ENCODE measurements at places on chromosomes 5 and 9. TPM values are rescaled to one million over a fixed set of nuclear protein-coding genes. Genes with fewer than 3 reads are reported as not detected.

RUSC2 gene
- total RNA-seq, result 8.3 TPM

- no peak for DNase-seq
- H3K4me3 ChIP-seq, result no peak overlapping the region
- no peak overlapping the region for H3K27ac ChIP-seq
- no peaks in the 10 kb centered on the region for H3K4me1 ChIP-seq
- peaks cover 8% of the 10 kb centered on the region for H3K36me3 ChIP-seq
Measured at GRCh38 chr9:36793277-36793676, 220.6 kb downstream of the MELK start.

- no peaks in the 10 kb centered on the region for H3K36me3 ChIP-seq
- H3K27me3 ChIP-seq, result no peaks in the 10 kb centered on the region
- DNase-seq, result no peak
- H3K27ac ChIP-seq, result no peak overlapping the region
- H3K4me1 ChIP-seq, result no peaks in the 10 kb centered on the region
- H3K4me3 ChIP-seq, result no peak overlapping the region
Measured at GRCh38 chr5:57845025-57845424, 362.4 kb upstream of the ACTBL2 start.

DNA sequence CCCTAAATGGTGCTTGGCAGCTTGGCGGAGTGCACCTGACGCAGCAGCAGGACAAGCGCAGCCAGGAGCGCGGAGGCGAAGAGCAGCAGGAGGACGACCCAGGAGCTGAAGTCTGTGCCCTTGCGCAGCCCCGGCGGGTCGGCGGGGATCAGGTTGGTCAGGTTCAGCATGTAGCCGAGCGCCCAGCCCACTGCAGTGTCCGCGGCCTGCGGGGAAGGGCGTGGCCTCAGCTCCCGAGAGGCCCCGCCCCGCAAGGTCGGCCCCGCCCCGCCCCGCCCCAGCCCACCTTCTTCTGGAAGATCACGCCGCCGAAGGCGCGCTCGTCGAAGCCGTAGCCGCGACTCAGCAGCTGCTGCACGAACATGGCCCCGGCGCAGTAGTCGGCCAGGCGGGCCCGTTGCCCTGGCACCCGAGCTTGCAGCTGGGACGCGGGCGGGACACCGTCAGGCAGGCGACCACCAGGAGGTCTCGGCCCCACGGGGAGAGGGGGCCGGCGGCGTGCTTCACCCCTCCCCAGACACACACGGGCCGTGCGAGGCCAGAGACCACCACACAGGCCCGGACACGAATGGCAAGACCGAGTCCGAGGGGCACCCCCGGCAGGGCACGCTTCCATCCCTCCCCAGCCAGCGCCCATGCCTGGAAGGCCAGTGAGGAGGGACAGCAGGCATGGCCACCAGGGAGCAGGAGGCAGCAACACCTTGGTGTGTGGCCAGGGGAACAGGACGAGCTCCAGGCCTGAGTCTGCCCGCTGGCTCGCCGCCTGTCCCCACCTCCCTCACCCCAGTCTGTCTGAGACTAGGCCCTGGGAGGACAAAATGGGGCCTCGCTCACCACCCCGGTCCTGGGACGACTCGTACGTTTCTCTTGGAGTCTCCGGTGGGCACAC, 2.9 kb upstream of the NPDC1 start:
- no peak for DNase-seq
- no peak overlapping the region for H3K27ac ChIP-seq
- peaks cover 8% of the 10 kb centered on the region for H3K27me3 ChIP-seq
